ENCODE measurements at places on chromosomes 3 and 15.

GRCh38 chr3:126511291-126511690, 6.3 kb downstream of the UROC1 start:
- no peak for DNase-seq

DNA sequence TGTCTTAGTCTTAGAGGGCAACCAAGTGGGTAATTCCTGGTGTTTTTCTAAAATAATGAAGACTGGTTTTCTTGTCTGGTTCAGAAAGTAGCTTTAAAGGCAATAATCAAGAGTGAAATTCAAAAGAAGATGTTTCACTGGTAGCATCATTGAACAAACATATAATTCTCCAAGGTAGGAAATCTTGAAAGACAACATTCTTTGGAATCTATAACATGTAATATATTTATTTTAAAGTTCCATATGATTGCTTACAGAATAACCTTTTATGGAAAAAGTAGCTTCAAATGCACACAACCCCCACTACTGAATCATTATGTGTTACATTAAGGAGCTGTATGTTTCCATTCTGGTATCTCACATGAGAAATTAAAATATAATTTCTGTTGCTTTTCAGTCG, 13.8 kb upstream of the FOXP1 start:
- no peak for DNase-seq

DNA sequence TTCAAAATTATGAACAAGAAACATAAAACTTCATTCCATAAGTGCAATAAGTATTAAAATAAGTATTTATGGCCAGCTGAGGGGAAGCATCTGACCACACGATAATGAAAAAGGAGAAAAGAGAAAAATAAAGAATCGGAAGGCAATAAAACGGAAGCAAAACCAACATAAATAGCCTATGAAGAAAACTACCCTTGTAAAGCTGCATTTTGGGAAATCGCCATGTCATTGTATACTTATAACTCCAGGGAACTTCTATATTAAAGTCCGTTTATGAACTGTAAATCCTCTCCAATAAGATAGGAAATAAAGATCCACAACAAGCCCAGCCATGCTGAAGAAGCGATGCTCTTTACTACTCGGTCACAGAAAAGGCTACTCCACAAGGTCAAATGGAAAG, 47.7 kb downstream of the MORC1 start:
- no peak for DNase-seq

DNA sequence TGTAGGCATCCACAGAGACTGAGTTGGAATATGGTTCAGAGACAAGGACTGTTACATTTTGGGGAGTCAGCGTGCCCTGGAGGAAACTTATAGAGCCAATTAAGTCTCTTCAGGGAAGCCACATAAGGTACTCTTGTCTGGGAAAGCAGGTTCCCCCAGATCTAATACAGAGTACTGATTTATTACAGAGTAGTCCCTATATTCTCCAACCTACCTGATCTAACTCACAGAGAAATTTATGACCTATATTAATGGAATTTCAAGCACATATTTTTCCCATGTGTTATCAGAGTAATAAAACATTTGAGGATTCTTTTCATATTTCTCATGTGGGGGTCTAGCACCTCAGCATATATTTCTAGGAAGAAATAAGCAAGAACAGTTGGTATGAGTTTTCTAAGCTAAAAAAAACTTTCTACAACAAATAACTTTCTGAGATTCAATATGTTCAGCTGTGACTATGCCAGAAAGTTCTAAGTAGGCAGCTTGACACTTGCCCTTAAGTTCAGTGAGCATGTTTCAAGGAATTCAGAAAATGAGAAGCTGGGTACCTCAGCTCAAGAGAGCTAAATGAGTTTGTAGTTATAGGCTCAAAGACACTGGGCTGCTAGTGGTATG, 75.3 kb upstream of the COL8A1 start:
- DNase-seq: no peak

DNA sequence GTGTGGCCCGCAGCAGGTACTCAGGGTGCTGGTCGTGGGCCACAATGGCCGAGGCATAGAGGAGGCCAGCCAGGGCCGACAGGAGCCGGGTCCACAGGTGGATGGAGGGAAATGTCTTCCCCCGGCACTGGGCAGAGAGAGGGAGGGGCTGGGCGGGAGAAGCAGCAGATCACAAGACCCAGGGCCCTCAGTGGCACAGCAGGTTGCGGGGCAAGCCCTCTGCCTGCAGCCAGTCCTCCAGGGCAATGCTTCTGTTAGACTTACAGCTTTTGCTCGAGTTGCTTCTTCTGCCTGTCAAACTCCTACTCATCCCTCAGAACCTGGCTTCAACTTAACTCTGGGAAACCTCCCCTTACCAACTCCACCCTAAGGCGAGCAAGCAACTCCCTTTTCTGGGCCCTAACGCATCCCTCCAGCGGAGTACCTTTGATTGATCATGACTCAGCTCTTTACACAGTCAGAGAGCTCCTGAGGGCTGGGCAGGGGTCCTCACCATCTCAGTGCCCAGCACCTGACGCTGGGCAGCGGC, 16.0 kb downstream of the TMEM44 start:
- DNase-seq: no peak

- DNase-seq: peak; percentile 26
Observed at GRCh38 chr3:193782276-193782647, 189.3 kb downstream of the OPA1 start.

GRCh38 chr3:11706604-11707003, 62.9 kb upstream of the VGLL4 start:
- peak; percentile 22 for DNase-seq

DNA sequence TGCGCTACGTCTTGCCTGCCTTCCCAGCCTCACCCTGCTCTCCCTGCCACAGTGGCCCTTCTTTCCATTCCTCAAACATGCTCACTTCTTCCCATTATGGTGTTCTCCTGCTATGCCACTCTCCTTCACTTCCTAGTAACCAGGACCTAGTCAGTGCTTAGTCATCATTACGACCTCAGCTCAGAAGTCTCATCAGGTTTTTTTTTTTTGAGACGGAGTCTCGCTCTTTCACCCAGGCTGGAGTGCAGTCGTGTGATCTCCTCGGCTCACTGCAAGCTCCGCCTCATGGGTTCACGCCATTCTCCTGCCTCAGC, 149.5 kb downstream of the GREM1 start:
- no peak for DNase-seq

All from NCI-H526 treated with DMSO at 0.1 percent for 48 hours (cell line).